Cardiac septum (tissue), 1 donor: ENCODE measurements at places on chromosomes 3 and 15.

DNA sequence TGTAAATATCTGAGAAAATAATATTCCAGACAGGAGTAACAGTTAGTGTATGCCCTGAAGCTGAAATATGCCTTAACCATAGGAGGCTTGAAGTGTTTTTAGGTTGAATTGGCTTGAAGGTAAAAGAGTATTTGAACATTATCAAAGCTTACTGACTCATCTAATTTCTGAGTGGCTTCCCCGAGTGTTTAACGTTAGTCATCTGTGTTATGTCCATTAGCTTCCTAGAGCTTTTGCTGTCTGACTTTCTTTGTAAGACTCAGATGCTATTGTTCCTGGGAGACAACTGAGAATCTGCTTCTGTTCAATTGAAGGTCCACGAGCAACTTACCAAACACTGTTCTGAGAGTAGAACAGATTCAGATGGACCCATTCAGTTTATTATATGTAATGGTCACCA is 656.8 kb upstream of the NECTIN3 start:
- DNase-seq, result no peak

DNA sequence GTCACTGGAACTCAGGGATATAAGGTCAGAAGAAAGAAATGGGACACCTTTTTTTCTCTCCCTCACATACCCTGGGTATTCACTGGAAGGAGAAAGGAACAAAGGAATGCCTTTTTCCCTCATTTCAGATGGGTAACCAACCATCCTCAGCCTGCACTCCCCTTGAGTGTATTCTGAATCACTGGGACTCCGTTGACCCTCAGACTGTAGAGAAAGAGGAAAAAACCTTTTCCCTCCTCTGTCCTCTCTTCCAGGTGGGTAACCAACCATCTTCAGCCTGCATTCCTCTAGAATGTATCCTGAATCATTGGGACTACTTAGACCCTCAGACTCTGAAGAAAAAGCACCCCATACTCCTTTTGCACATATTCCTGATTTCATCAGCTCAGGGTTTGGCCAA is 11.4 kb downstream of the PRR20G start:
- no peak for DNase-seq

- no peak for DNase-seq
These were observed 1.3 kb downstream of the ISL2 start for GRCh38 chr15:76337696-76338485.

DNA sequence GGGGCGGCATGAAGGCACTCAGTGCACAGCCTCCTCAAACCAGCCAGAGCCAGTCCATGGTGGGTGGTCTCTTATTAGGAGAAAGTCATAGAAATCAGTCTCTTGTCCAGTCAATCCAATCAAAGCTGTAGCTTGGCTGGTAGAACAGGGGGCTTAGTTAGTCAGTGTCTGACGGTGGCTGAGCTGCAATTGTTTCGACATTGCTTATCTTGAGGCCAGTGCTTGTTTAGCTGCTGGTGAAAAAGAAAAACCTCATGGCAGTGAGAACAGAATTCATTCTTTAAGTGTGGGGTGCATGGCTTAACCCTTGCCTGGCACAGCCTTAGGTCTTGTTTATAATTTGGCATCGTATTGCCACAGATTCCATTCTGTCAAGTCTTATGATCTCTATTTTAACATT is 53.9 kb downstream of the FGD5 start:
- DNase-seq, result peak; percentile 41

DNA sequence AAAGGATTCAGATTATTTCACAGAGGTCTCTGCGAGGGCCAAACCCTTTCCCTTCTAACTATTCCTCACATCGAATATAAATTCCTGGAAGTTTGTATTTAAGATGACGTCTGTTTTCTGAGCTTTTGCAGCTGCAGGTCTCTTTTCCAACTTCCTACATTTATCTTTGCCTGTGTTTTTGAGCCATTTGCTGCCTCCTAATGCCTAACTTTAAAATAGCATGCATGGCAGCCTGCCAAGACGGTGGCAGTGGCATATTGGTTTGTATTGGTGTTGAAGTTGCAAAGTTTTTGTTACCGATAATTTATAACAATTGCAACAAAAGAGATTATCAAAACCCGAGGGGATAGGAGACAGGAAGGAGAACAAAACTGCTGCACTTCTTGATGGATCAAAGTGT is 187.1 kb upstream of the DNAJC19 start:
- DNase-seq, result no peak

GRCh38 chr3:170724599-170725280 is 138.9 kb upstream of the SLC7A14 start:
- DNase-seq, result no peak

- DNase-seq, result no peak
These were observed 75.6 kb upstream of the OSBPL11 start for GRCh38 chr3:125670945-125671344.

DNA sequence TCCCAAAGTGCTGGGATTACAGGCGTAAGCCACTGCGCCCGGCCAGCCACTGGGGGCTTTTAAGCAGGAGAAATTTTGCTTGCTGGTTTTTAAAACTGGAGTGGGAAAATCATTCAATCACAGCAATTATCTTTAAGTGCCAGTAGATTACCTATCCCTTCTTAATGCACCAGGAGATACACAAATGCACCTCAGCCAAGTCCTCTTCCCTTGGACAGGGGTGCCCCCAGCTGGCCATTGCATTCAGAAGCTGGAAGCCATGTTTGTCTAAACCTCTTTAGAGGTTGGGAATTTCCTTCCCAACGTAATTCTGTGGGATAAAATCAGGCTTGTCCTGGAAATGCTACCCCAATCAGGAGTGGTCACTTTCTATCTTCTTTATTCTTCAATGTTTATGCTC is 26.6 kb downstream of the MIX23 start:
- DNase-seq, result no peak

GRCh38 chr3:46629551-46630517 is 17.5 kb downstream of the FAM240A start:
- peak; percentile 81 for DNase-seq

DNA sequence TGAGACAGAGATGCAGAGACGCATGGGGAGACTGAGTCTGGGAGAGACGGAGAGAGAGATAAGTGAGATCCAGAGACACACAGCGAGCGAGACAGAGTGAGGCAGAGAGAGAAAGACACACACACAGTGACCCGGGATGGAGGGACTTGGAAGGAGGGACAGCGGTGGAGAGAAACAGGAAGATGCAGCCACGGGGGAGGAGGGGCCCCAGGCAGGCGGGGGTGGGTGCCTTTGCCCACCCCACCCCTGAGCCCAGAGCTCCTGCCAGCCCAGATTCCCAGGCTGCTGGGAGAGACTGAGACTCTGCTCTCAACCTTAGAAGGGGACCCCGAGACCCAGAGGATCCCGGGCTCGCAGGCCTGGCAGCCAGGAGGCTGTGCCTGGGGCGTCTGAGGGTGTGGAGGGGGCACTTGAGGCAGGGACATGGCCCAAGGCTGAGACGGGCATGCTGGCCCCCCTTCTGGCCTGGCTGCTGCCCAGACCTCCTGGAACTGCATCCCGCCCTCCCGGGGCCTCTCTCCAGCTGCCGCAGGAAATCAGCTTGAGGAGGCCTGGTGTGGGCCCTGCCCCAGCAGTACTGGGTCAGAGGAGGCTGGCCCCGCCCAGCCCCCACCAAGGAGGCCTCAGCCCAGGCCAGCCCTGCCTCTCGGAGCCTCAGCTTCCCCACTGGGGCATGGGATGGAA is 18.1 kb downstream of the H1-8 start:
- peak; percentile 83 for DNase-seq

- DNase-seq, result no peak
These were observed 421.7 kb downstream of the TUSC7 start for GRCh38 chr3:117131259-117131658.

DNA sequence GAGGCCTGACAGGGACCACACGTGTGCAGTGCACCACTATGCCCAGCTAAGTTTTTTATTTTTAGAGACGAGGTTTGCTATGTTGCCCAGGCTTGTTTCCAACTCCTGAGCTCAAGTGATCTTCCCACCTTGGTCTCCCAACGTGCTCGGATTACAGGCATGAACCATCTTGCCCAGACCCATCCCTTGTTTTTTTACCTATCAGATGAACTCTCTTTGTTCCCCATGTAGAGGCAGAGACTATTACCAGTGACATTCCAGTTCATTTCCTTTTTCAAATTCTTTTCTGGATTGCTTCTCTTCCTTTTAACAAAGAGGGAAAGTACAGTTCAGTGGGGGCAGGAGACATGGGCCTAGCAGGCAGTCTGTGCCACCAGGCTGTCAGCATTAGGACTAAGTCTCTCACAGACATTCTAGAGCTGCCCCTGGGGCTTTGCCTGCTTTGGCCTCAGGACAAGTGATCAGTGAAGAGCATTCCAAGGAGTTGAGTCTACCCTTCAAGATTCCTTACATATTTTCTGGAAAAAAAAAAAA is 103.5 kb upstream of the SLC7A14 start:
- DNase-seq, result no peak

DNA sequence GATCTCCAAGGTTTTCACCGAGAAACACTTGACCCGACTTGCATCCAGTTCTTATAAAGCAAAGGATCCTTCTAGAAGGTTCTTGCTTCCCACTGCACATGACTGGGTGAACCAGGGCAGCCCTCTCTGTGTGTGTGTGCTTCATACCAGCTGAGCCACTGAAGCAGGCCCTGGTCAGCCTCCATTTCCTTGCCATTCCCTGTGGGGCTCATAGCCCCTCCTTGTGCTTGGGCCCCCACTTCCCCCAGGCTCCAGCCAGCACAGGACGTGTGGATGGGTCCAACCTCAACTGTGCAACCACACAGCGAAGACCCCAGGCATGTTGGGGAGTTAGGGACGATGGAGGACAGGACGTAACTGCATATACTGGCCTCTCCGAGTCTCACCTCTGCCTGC is 15.5 kb downstream of the KLF15 start:
- peak; percentile 59 for DNase-seq

DNA sequence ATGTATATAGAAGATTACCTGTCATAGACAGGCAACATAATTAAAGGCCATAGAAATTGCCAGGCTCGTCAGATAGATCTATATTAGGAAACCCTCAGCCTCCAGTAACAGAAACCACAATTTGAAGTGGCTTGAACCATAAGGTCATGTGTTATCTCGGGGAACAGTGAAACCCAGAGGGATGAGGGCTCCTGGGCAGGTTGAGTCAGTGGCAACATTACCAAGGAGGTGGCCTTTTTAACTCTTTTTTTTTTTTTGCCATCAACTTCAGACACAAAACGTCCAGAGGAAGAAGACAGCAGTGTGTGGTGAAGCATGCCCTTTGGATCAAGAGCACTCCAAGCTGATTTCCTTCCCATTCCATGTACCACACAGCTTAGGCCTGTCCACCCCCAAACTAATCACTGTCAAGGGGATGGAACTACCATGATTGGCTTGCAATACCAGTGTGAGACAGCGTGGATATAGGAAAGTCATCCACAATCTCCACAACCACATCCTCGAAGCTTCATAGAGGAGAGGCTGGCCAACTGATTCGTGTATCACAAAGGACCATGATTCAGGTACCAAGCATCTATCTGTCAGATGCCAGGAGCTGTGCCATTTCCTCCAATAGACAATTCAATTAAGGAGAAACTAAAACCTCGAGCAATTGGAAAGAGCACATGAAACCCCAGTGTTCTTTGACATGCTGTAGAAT is 999 bp upstream of the KIF7 start:
- peak; percentile 35 for DNase-seq

DNA sequence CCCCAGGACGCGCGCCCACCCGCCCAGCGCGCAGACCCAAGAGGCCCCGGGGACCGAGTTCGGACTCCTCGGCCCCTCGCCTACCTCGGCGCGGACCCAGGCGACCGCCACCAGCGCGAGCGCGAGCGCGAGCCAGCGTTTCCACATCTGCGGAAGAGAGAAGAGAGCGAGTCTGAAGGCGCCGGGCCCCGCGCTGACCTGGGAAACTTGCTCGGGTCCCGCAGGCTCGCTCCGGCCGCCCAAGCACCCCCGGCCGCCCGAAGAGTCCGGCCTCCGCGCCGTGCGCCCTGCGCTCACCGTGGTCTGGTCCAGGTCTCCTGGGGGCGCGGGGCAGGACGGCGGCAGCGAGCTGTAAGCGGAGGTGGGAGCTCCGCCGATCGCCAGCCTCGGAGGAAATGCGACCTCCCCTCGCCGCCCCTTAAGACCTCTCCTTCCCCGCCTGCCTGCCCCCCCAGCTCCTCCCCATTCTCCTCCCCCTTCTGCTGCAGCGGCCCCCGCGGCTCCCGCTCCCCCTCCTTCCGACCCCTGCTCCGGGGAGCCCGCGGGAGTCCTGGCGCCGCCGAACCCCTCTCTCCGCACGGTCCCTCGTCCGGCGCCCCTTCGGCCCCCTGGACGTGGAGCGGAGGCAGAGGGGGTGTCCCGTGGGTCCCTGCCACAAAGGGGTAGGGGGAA is at the start of gene FSTL1:
Gene FSTL1 (minus strand): TSS at position 393 of the 672 bp plus-strand sequence. CDS start 246 bp downstream, at position 147.
- DNase-seq, result peak; percentile 82

DNA sequence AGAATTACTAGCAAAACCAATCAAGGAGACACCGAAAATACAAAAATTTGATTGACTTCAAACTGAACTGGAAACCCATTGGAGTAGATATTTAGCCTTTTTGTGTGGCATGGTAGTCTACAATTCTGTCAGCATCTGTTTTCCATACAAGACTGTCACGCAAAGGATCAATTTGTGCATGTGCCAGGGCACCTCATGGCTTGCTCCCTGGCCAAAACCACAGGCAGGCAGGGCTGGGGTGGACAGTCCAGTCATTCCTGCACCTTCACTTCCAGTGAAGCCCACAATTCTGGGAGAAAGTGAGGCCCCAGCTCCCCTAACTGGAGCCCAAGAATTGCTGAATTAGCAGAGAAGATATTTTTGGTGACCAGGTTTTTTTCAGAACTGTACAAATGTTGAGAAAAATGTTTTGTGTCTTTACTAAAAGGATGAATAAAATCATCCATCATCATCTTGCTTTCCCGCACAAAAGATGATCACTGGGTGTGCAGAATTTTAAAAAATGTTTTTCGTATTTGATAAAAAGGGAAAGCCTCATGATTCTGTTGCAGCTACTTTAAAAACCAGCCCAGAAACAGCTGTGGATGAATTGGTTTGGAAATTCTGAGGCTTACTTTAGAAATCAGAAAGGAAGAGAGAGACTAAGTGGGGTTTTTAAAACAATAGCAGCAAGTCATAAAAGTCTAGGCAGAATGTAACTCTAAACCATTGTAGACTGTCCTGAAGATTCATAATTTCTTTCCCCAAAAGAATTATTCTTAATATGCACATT is 86.4 kb downstream of the PCCB start:
- no peak for DNase-seq

GRCh38 chr15:62240121-62241096 is 75.3 kb upstream of the C2CD4B start:
- DNase-seq, result no peak

GRCh38 chr15:73329501-73330200 is 39.1 kb downstream of the HCN4 start:
- DNase-seq, result peak; percentile 63

- DNase-seq, result no peak
These were observed 42.5 kb downstream of the MYLK start for GRCh38 chr3:123841476-123842238.

DNA sequence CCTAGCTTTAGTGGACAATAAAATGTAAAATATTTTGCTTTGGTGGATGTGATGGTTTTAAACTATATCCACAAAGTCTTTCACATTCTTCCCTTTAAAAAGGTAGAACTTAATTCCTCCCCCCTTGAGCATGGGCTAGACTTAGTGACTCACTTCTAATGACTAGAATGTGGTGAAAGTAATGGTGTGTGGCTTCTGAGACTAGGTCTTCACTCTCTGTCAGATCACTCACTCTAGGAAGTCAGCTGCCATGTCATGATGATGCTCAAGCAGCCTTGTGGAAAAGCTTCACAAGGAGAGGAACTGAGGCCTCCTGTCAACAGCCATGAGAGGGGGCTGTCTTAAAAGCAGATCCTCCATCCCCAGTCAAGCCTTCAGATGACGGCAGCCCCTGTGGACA is 4.2 kb downstream of the LRRC2 start:
- DNase-seq, result no peak

GRCh38 chr3:101039285-101039684 is 46.1 kb upstream of the ABI3BP start:
- DNase-seq, result no peak

- no peak for DNase-seq
These were observed 225.3 kb upstream of the GOLGA6L4 start for GRCh38 chr15:84010246-84010645.
